Uterus (tissue), 4 donors: ENCODE measurements at places on chromosomes 4 and X. TPM values are rescaled to one million over a fixed set of nuclear protein-coding genes. Genes with fewer than 3 reads are reported as not detected.

- DNase-seq = no peak
These were observed 49.8 kb upstream of the PRPS2 start for GRCh38 chrX:12741416-12741815.

The TKTL2 gene
- total RNA-seq = 0.07 TPM

DNA sequence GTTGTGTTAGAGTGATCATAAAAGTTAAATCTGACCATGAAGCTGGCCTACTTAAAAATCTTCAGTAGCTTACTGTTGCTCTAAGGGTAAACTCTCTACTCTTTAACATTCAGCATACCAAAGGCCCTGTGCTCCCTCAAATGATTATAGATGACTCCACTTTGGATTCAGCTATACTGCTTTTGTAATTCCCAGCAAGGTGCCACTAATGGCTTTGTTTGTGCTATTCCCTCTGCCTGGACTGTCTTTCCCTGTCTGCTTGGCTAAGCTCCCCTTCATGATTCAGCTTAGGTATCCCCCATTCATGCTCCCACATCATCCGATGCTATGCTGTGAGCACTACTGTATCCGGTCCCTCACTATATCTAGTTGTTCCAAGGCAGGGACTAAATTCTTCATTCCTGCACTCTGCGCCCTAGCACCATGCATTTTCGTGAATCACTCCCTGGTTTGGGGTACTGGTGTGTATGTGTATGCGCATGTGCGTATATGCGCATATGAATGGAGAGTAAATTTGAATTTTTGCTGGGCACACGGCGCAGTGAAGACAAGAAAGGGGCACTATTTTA, 453 bp upstream of the PBDC1 start:
- DNase-seq = no peak

The CDX4 gene
- not detected for total RNA-seq

The SPANXA1 gene
- not detected for total RNA-seq

The DGAT2L6 gene
- total RNA-seq = not detected

GRCh38 chrX:101051549-101052302, at the start of gene TRMT2B:
Gene TRMT2B (minus strand): TSS chrX:101052111. CDS start chrX:101042289, 9,822 bp downstream.
- DNase-seq = peak; percentile 81

GRCh38 chrX:40628506-40628905, 5.3 kb downstream of the MPC1L start:
- DNase-seq = no peak

The FAM236C gene
- total RNA-seq = not detected

DNA sequence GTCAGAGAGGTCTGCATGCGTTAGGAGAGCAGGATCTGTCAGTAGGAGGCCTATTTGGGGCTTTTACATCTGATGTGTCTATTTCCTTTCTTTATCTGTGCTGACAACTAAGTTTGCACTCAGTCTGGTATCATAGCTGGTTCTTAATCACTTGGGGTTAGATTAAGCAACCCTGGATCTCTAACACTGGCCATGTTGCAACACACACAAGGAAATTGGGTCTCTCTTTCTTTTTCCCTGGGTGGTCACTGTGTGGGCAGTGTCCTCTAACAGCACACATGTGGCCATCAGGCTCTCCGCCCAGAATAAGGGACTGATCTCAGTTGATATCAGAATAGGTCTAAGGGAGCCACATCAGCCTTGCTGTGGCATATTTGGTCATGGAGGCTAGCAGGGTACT, 38.9 kb downstream of the IGFBP7 start:
- no peak for DNase-seq

- DNase-seq = no peak
These were observed 14.6 kb downstream of the SMIM20 start for GRCh38 chr4:25928379-25929297.

DNA sequence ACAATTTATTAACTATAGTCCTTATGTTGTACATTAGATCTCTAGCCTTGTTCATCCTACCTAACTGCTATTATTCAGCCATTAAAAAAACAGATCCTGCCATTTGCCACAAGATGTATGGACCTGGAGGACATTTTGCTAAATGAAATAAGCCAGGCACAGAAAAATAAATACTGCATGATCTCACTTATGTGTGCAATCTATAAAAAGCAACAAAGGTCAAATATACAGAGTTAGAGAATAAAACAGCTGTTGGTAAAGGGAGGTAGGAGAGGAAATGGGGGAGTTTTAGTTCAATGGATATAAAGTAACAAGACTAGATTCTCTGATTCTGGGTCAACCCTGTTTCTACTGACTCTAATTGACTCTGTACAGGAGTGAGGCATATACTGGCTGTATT, 103.3 kb upstream of the FAM9C start:
- DNase-seq = no peak

DNA sequence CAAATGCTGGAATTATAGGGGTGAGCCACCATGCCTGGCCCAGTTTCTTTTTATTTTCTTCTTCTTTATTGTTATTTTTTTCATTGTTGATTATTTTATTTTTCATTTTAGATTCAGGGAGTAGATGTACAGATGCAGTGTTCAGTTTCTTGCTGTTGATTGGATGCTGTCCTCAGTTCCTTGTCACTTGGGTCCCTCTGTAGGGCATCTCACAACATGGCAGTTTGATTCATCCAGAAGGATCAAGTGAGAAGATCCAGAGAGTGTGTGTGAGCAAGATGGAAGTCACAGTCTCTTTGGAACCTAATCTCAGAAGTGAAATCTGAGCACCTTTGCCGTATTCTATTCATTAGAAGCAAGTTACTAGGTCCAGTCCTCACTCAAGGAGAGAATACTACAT, 20.9 kb downstream of the HMGB3 start:
- no peak for DNase-seq

GRCh38 chrX:130120746-130121504, 10.6 kb upstream of the ELF4 start:
- DNase-seq = peak; percentile 78

The PNMA5 gene
- total RNA-seq = not detected

GRCh38 chr4:124212815-124213630, 499.5 kb downstream of the ANKRD50 start:
- peak; percentile 32 for DNase-seq

- no peak for DNase-seq
These were observed 23.9 kb downstream of the C4orf54 start for GRCh38 chr4:99633772-99634171.

The NWD2 gene
- not detected for total RNA-seq

GRCh38 chr4:98352940-98353339, 91.8 kb downstream of the RAP1GDS1 start:
- DNase-seq = no peak

DNA sequence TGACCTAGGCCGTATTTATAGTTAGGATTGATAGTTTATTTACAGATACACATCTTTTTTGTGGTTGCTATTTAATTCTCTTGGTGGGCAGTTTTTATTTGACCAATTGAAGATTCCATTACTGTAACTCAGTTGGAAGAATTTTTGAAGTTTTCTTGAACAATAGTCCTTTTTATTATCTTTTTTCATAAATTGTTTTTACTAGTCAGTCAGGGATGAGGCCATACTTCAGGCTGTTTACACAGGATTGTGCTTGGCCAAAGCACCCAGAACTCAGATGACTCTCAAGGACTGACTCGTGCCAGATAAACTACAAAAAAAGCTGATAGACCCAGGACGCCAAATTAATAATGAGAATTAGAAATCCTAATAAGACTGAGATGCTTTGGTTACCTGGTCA, 7.0 kb downstream of the HERC3 start:
- no peak for DNase-seq

DNA sequence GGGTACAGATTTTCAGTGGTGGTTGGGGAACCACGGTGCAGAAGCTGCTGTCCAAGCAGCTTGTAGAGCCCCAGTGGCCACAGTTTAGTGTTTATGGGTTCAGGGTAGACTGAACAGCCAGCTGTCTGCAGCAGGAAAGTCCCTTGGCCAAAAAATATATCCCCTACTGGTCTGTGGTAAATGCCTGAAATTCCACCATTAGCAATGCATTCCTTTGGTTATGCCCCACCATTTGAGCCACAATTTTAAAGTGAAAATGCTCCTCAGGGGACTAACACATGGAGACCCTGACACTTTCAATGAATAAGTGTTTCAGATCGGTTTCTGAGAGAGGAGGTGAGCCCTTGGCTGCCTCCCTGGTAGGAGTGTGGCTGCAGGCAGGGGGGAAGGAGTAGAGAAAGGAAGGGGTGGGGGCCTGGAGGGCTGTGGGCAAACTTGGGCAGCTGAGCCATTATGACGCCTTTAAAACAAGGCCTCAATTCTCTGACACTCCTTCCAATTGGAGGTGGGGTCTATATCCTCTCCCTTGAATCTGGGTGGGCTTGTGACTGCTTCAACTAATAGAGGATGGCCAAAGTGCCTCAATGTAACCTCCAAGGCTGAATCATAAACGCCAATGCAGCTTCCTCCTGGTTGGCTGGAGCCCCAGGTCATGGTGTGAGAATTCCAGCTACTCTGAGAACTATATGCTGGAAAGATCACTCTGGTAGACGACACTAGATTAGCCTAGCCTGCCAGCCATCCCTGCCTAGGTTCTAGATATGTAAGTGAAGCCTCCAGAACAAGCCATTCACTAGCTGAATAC, 75.8 kb upstream of the ATP6AP2 start:
- DNase-seq = no peak

The PCDH19 gene
- 2.0 TPM for total RNA-seq

- peak; percentile 19 for DNase-seq
These were observed 839 bp downstream of the STK26 start for GRCh38 chrX:132023896-132024386.

- no peak for DNase-seq
These were observed 21.9 kb upstream of the MAD2L1 start for GRCh38 chr4:120088507-120088906.

The CCKAR gene
- total RNA-seq = not detected

The NPY5R gene
- total RNA-seq = 0.40 TPM

DNA sequence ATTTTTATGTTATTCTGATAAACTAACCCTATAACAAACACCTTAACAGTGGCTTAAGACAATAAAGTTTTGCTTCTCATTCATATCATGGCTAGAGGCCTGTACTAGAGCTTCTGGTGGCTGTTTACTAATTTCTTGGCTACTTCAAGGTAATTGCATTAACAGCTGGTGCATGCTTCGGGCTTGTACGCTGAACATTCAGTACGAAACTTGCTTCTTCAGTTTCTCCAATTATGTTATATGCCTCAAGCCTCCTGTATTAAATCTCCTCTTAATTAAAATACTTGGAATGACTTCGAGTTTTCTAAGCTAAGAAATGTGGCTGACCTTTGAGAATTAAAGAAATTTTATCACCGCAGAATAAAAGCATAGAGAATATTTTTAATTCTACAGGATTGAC, 138.9 kb upstream of the TRAM1L1 start:
- no peak for DNase-seq

GRCh38 chrX:12370497-12370986, 232.3 kb downstream of the FRMPD4 start:
- peak; percentile 13 for DNase-seq

The FAT1 gene
- total RNA-seq = 66.9 TPM

GRCh38 chrX:123188081-123188480, 4.0 kb downstream of the GRIA3 start:
- no peak for DNase-seq

DNA sequence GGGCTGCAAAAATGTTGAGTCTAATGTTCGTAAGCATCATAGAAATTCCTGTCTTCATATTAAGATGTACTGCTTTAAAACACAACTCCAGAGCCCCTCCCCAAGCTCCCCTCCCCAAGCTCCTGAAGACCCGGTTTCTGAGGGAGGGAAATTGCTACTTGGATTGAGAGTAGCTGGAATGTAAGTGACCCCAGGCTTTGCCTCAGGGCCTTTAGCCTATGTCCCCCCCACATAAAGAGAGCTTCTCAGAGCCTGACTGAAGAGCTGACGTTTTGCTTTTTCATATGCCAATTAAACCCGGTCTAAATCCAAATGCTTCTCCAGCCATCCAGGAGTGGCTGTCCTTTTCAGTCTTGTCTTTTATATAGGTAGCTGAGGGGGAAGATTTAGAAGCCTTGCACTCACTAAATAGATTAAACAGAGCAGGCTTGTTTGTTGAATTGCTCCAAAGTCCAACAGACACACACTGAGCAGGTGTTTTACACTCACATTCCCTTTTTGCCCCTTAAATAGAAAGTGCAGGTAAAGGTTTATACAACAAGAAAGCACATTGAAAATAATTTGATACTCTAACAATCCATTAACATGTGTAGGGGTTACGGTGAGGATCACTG, 19.6 kb downstream of the ARX start:
- DNase-seq = no peak

The ODAPH gene
- not detected for total RNA-seq

The SH3TC1 gene
- total RNA-seq = 5.1 TPM

The MBNL3 gene
- total RNA-seq = 90.2 TPM

The RRH gene
- total RNA-seq = 0.30 TPM

The IL2RG gene
- 3.3 TPM for total RNA-seq

DNA sequence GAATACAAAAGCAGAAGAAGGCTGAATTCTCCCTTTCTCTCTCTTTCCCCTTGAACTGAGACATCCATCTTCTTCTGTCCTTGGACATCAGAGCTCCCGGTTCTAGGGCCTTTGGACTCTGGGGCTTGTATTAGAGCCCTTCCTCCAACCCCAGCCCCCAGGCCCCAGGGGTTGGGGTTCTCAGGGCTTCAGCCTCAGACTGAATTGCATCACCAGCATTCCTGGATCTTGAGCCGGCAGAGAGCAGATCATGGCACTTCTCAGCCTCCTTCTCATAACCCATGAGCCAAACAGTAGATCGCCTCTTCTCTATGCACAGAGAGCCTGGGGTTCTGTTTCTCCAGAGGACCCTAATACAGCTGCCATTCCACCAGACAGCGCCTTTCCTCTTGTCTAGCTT, 25.3 kb upstream of the CLDN24 start:
- no peak for DNase-seq

GRCh38 chr4:78645853-78646757, 94.5 kb downstream of the ANXA3 start:
- peak; percentile 75 for DNase-seq

DNA sequence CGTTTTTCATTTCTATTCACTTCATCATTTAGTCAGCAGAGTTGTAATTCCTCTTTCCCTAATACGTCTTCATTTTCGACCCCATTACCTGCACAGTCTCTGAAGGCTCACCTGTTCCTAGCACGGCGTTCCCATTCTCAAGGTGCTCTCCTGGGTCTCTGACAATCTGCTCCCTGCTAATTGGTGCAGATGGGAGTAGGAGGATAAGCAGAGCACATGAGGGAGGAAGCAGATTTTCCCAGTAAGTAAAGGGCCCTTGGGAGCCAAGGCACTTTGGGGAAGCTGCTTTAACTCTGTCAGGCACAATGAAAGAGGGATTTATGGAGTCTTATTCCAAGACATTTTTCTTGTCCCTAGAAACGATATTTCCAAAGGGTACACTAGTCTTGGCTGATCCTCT, 466.4 kb downstream of the STIM2 start:
- DNase-seq = no peak

GRCh38 chr4:101419336-101420135, 72.2 kb upstream of the PPP3CA start:
- no peak for DNase-seq

DNA sequence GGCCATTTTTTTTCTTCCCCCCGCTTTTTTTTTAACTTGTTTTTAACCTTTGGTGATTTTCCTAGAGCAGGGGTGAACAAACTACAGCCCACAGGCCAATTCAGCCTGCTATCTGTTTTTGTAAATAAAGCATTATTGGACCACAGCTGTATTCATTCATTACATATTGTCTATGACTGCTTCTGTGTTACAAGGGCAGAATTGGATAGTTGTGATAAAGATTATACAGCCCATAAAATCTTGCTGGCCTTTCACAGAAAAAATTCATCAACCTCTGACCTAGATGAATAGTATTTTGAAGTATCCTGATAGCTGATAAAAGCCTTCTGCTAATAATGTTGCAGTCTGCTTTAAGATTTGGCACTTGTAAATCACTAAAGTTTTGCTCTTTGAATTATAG, 63.4 kb downstream of the SMAD1 start:
- no peak for DNase-seq
